ENCODE measurements at places on chromosomes 1 and 21.
A peak's percentile ranks its signal among the peaks of the same experiment; 100 is the strongest.

DNA sequence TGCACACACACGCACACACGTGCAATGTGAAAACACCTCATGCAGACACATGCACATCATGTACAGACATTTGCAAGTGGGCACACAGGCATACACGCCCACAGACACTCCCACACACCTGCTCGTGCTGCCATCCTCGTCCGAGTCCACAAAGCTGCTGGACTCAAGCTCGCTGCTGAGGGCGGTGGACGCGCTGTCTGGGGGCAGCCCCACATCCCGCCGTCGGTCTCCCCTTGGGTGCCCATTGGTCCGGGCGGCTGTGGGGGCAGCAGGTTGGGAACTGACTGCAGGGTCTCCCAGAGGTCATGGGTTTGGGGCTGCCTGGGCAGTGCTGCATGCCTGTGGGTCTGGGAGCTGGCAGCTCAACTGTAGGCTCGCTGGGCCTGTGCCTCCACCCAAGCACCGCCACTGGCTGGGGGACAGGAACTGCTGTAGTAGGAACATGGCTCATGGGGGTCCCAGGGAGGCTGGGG, 7.6 kb downstream of the DVL1 start:
- DNase-seq: no peak

GRCh38 chr1:217425422-217425821, 205.5 kb downstream of the GPATCH2 start:
- DNase-seq: no peak

- DNase-seq: no peak
Measured at GRCh38 chr1:61978796-61979195, 215.9 kb upstream of the L1TD1 start.

GRCh38 chr21:41247561-41248545, 68.7 kb upstream of the FAM3B start:
- no peak for DNase-seq

DNA sequence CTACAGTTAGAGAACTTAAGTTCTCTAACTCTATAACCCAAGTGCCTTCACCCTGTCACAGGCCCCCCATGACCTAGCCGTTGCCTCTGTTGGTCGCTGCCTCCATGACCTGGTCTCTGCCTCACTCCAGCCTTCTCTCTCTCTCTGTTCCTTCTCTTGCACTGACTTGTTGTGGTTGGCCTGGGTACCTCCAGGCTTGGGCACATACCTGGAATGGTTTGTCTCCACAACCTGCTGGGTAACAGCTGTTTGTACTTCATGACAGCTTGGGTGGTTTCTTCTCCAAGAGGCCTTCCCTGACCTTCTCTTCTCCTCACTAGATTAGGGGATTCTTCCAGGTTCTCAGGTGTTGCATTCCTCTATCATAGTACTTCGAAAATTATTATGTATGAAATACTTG, 371.6 kb upstream of the USP24 start:
- DNase-seq: no peak

DNA sequence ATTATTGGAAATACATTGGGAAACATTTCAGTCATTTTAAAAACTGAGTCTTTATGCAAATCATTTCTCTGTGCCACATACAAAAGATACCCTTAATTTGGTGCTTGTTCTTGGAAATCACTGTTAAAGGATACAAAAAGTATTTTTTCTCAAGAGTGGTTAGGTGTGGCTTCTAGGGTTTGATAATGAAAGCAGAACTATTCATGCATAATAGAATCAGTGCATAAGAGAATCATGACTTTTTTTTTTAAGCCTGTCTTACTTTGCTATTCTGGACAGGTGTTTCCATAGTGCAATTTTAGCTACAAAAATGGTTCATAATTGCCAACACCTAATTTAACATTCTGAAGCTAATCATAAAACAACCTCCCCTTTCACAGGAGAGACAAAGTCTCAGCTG, 233.0 kb upstream of the NRIP1 start:
- no peak for DNase-seq

DNA sequence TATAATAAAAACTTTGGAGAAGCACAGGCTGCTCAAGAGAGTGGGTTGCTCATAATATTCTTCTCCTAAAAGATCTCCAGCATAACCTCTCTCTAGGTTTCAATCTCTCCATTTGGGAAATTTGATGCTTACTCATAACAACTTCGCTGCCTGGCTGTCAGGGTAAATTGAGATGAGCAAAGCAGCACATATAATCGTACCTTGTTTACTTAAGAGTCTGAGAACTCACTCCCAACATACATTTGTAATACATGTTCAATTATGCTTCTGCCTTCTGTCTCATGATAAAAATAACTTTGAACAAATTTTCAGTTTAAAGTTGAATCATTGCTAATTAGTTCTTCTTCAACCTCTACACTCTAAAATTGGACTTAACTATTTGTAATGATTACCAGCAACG, 68.9 kb downstream of the DUSP10 start:
- DNase-seq: no peak

DNA sequence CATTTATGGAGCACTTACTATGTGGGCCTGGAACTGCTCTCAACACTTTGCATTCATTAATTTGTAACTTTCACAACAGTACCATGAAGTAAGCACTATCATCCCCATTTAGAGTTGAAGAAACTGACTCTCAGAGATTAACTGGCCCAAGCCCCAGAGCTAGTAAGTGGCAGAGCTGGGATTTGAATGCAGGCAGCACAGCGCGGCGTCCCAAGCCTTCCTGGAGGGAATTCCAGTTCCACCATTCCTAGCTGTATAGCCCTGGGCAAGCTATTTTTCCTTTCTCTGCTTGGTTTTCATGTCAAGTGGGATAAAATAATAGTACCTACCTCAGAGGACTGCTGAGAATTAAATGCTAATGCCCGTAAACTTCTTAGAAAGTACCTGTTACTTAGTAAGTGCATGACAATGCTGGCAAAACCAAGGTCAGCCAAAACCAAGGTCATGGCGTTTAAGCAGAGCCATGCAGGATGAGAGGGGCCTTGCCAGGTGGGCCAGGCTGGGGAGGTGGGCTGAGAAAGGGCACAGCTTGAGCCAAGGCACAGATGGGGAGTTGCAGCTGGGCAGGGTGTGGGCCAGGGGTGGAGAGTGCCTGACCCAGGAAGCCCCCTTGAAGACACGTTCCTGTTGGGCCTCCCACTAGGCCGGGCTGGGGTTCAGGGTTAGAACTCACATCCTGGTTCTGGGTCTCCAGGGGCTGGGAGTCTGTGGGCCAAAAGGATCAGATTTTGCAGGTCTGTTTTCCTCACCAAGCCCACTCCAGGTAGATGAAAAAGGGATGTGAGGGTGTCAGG, 4.6 kb upstream of the KNCN start:
- DNase-seq: no peak

GRCh38 chr1:42736152-42736551, 3.9 kb downstream of the CLDN19 start:
- no peak for DNase-seq

GRCh38 chr1:201282931-201283829, at the start of gene PKP1:
PKP1 (plus strand) TSS chr1:201283506; CDS start chr1:201283703, 197 bp downstream.
- DNase-seq: no peak

DNA sequence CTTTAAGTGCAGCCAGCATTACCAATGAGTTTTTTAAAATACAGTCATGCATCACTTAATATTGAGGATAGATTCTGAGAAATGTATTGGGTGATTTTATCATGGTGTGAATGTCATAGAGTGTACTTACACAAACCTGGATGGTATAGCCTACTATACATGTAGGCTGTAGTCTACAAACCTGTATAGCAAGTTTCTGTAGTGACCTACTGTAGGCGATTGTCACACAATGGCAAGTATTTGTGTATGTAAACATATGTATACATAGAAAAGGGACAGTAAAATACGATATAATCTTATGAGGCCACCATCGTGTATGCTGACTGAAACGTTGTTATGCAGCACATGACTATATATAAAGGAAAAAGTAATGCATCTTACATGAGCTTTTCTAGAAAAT, 48.2 kb downstream of the RPE65 start:
- no peak for DNase-seq

GRCh38 chr21:40215941-40216340, 348.7 kb downstream of the PCP4 start:
- DNase-seq: no peak

DNA sequence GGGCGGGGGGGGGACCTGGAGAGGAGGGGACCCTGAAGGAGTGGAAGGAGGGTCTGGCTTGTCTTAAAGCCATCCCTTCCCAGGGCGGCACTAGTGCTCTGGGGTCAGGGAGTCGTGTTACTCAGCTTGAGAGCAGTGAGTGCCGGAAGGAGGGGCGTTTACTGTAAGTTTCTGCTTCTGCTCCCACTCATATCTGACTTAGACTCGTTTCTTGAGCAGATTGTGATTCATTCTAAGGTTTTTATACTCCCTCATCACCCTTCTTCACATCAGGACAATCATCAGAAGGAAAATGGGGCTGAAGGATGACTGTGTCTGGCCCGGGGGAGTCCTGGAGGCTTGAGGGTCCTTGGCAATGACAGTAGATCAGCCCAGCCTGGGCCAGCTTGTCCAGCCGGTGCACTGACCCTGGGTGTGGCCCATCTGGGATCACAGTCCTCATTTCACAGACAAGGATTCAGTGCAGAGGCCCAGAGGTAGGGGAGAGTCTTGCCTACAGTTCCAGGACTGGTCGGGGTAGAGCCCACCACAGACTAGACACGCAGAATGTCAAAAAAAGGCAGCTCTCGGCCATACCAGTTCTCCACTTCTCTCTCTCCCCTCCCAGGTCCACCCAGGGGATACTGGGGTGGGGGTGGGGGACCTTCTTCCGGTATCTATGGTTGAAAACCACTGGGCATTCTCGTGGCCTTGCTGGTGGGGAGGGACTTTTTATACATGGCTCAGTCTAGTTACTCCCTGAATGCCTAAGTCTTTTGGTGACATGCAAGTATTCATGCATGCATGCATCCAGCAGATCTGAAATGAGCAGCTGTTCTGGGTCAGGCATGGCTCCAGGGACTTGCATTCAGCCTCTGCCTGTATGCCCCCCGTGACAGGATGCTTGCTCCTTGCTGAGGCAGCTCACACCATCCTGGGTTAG, 5.1 kb downstream of the TNFRSF8 start:
- peak; percentile 63 for DNase-seq

- no peak for DNase-seq
Measured at GRCh38 chr1:244881552-244882280, 17.4 kb upstream of the HNRNPU start.

DNA sequence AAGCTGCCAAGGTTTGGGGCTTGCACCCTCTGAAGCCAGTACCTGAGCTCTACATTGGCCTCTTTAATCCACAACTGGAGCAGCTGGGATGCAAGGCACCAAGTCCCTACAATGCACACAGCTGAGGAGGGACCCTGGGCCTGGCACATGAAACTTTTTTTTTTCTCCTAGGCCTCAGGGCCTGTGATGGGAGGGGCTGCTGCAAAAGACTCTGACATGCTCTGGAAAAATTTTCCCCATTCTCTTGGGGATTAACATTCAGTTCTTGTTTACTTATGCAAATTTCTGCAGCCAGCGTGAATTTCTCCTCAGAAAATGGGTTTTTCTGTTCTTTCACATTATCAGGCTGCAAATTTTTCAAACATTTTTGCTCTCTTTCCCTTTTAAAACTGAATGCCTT, 1072.2 kb downstream of the BRINP3 start:
- DNase-seq: no peak

DNA sequence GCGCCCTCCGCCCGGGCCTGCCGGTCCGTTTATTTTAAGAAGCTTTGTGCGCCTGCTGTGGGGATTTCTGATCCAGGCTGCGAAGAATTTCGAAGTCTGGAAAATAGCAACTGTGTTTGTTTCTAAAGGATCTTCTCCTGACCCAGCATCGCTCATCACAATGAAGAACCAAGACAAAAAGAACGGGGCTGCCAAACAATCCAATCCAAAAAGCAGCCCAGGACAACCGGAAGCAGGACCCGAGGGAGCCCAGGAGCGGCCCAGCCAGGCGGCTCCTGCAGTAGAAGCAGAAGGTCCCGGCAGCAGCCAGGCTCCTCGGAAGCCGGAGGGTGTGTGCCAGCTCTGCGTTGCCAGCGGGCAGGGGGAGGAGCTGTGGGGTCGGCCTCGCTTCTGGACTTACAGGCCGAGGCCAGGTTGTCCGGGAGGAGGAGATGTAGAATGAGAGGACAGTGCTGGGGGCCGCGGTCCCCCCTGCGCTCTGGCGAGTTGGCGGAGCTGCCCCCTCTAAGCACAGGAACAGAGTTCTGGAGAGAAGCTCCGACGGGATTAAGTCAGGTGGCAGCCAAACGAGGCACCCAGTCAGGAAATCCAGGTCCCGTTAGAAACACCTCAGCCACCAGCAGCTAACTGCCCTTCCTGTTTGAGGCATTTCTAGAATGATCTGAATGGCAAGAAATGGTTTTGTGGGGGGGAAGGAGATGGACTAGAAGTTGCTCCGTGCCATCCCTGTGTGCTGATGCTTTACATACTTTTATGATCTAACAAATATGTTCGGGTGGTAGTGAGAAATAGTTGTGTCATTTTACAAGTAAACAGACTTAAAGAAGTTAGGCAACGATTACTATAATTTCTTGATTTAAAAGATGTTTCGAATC, 948 bp downstream of the TXLNA start:
- DNase-seq: peak; percentile 30

- peak; percentile 27 for DNase-seq
Measured at GRCh38 chr1:44318097-44319088, 36.7 kb downstream of the ERI3 start.

DNA sequence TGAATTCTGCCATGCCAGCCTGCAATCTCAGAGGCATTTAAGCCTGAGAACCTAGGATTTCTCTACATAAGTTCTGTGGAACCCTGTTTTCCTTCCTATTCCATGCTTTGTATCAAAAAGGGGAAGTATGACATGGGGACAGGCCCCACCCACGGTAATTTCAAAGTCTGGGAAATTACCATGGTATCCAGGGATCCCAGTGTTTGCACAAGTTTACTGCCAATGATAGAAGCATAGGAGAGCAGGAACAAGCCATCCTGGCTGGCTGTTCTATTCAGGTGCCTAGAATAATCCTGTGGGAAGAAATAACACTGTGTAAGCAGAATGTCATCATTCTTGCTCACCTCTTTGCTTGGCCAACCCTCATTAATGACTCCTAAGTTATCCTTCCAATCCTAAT, 53.8 kb upstream of the ATP1B1 start:
- no peak for DNase-seq

DNA sequence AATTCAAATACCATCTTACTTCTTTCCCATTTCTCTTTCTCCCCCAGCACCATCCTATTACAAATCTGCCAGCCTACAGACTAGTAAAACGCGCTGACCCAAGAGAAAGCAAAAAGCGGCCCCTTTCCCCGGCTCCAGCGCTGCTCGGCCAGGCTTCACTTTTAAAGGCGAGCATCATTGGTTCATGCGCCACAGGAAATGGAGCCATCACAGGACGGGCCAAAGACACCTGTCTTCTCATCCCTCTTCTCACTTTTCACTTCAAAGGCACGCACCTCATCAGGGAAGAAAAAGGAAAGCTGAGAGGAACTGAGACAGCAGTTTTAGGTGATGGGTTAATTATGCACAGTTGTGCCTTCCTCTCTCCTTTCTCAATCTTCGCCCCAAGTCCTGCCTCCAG, 664.2 kb upstream of the USP24 start:
- DNase-seq: no peak

DNA sequence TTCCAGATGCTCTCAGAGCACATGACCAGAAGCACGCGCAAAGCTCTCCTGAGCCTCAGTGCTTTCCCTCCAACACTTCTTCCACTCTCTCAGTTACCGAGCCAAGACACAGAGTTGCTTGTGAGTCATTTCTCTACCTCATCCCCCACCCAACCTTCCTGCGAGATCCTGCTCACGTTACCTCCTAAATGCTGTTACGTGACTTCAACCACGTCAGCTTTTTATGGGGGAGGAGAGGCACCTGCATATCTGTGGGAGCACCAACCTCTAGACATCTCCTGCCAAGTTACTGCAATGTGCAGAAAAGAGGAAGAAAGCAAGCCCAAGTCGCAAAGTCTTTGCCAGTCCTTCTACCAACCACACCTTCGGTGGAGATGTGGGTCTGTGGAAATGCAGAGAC, 27.2 kb upstream of the ERG start:
- no peak for DNase-seq
